ENCODE measurements at places on chromosomes 12 and 14. TPM values are rescaled to one million over a fixed set of nuclear protein-coding genes. Genes with fewer than 3 reads are reported as not detected.

The FAR2 gene
- 52.8 TPM for total RNA-seq

DNA sequence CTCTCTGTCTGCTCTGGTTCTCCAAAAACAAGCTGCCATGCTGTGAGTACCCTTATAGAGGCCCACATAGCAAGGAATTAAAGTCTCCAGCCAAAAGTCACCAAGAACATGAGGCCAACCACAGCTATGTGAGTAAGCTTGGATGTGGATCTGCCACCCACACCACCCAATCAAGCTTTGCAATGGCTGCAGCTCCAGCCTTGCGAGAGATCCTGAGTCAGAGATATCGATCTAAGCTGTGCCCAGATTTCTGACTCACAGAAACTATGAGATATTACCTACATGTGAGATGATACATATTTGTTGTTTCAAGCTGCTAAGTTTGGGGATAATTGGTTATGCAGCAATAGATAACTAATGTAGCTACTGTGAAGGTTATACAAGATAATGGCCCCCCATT is 15.5 kb upstream of the TMEM233 start:
- DNase-seq: no peak

DNA sequence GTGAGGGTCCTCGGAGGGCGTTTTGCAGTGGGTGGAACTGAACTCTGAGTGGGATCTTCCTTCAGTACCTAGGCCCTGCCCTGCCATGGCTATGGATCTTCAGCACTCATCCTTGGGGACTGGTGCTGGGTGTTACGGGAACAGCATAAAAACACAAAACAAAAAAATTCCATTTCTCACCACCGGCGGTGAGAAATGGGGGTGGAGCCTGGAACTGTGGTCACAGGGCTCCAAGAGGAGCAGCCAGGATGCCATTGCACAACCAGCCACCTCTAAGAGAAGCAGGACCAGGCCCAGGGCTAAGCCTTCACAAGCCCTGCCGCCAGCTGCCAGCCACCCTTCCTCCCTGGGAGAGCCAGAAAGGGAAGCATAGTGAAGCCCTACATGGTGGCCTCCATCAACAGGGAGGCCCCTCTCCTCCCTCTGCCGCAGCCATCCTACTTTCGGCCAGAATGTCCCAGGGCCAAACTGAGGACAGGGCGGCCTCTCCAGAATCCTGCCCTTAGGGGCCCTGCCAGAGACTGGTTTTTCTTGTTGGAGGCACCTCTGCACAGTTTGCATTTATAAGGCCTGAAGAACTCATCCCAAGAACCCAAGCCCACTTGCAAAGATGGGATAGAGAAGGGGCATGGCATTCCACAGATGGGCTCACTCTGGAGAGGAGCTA is 76.5 kb downstream of the VCPKMT start:
- no peak for DNase-seq

DNA sequence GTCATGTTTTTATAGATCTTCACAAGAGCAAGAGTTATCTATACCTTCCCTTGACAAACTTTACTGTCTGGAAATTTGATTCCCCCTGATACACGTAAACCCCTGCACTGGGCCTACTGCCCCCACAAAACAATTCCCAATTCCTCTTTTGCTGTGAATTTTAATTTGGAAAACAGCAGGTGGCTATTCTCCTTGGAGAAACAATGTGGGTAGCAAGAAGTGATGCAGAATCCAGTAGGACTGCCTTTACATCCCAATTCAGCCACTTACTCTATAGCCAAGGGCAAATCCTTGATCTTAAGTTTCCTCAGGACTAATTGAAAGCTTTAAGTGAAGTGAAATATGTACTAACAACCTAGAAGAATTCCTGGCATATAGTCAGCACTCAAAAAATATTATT is 129.3 kb downstream of the ACSS3 start:
- DNase-seq: no peak

DNA sequence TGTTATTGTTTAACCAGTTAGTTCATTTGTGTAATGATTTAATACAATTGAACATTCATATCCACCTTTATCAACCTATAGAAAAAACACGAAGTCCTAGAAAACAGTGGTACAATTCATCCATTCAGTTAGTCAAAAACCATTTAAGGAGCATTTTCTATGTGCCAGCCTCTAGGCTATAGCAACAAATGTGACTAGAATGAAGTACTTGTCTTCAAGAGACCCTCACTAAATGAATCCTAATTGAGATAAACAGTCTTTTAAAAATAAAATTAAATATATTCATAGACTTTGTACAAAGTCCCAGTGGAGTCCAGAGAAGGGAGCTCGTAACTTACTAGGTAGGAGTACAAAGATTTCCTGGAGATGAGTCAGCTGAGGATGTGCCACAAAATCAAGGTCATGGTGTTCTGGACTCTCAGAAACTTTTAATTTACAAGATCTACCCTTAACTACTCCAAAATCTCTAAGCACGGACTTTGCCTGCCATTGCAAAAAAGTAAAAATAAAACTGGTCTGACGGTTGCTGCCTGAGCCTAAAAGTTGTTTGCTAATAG is 430.7 kb upstream of the DCN start:
- DNase-seq: no peak

GRCh38 chr14:53386362-53386761 is 233.2 kb upstream of the DDHD1 start:
- no peak for DNase-seq

DNA sequence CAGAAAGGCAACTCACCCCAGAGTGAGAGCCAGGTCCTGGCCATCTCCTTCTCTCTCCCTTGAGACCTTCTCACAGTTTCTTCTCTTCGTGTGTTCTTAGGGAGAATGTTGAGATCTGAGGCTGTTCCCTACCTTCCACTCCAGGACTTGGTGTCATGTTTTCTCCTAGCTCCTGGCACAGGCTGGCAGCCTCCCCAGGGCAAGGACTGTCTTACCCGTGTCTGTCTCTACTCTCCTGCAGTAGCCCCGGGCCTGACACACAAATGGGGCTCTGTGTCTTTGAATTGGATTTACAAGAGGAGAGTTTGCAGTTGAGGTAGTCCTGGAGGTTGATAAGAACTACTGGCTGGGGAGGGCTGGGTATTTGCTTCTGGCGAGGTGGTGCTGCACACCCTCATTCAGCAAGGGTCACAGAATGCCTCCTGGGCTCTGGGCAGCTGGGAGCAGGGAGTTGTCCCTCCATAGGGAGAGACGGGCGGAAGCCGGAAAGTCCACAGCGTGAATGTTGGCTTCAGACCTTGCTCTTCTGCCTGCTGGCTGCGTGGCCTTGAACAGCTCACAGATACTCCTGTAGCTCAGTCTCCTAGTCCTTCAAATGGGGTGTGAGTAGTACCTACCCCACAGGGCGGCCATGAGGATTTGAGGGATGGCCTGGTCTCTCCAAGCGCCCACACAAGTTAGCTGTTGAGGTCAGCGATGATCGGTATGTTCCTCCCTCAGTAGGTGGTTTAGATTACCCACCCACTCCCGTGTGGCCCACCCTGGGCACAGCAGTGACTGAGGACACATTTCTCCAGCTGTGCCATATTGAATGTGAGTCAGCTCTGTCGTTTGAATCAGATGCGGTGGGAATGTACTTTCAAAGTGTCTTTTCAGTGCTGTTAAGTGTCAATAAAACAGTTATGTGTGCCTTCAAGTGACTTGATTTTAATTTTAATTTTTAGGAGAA is 10.2 kb downstream of the EP400 start:
- DNase-seq: no peak

GRCh38 chr12:116420227-116420880 is 138.8 kb upstream of the MAP1LC3B2 start:
- no peak for DNase-seq

DNA sequence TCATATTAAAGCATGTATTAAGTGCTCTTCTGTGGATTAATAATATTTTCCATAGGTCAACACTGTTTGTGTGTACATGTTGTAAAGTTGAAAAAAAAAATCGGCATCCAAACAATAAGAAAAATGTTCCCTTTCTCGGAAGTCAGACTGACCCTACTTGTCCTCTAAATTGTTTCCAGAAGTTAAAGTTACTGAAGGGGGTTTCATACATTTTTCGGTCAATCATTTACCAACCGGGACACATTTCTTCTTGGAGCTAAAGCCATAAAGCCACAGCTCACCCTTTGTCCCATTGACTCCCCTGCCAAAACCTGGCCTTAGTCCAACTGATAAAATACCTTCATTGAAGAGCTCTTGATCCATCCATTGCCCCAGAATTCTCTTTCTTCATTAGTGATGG is 230.0 kb downstream of the ANO2 start:
- no peak for DNase-seq

Data from Peyer's patch (tissue), 4 donors.